ENCODE measurements at places on chromosomes 2 and 18.

- peak; percentile 51 for DNase-seq
Observed at GRCh38 chr2:24885221-24886125, 34.6 kb downstream of the ADCY3 start.

- DNase-seq = no peak
Observed at GRCh38 chr2:165818920-165819319, 24.9 kb upstream of the GALNT3 start.

DNA sequence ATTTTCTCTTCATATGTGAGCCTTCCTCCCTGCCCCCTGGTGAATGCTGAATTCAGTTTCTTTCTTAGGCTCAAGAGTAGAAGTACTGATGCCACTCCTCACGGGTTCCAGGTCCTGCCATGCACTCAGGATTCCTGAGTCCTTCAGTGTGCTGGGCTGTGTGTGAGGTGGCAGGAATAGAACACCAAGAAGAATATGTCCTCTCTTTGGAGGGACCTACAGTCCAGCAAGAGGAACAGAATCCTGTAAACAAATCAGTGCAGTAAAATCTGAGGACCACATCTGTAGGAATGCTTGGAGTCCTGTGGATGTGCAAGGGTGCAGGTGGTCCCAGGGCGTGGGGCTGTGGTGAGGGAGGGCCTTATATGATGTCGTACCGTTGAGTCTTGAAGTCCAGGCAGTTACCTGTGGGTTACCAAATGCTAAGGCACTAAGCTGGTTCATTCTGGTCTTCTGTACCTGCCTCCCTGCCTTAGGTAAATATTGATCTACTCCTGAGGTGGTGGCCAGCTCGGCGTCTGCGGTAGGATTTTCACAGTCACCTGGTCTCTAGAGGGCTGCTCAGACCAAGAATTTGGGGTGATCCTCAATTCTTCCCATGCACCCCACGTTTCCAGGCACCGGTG is 5.5 kb downstream of the ASAP2 start:
- no peak for DNase-seq

DNA sequence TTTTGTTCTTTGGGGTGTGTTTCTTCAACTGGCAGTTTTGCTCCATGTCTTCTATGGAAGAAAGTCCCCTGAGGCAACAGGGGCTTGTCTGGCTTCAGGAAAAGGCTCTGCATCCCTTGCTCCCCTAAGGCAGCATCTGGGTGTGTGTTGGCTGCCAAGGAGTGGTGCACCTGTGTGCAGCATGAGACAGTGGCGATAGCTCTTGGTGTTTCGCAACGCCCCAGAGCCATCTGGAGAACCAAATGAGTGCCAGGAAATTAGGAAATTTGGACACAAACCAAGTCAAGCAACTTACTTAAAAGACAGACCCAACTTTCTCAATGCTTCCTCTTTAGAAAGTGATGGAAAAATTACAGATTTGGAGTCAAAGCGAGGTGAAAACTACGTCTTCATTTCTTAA is 1044.4 kb upstream of the CNTNAP5 start:
- DNase-seq = no peak

GRCh38 chr18:57812126-57812477 is 9.0 kb upstream of the ATP8B1 start:
- DNase-seq = no peak

GRCh38 chr2:31943636-31944225 is 67.1 kb downstream of the MEMO1 start:
- no peak for DNase-seq

DNA sequence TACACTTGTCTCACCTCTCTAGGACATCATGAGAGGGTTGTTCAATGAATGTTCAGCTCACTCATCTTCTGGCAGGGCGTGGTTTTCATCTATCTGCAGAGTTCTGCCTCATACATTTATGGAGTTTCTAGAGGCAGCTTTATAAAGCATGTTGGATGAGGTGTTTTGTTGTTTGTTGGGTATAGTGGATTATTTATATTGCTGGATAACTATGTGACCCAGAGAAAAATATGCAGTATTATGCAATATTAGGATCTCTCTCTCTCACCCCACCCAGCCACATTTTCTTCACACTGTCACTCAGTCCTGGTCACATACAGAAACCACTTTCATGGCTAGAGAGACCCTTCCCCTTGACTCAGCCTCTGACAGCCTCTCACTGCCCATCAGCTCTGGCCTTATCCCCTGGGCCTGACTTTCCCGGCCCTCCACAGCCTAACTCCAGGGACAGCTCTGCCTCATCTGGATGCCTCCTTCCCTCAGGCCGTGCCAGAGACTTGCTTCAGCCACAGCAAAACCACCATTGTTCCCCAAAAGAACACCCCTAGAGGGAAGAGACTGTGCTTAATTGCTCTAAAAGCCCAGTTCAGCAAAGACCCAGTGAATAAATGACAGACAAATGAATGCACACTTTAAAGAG is 260.3 kb downstream of the MYCN start:
- no peak for DNase-seq

DNA sequence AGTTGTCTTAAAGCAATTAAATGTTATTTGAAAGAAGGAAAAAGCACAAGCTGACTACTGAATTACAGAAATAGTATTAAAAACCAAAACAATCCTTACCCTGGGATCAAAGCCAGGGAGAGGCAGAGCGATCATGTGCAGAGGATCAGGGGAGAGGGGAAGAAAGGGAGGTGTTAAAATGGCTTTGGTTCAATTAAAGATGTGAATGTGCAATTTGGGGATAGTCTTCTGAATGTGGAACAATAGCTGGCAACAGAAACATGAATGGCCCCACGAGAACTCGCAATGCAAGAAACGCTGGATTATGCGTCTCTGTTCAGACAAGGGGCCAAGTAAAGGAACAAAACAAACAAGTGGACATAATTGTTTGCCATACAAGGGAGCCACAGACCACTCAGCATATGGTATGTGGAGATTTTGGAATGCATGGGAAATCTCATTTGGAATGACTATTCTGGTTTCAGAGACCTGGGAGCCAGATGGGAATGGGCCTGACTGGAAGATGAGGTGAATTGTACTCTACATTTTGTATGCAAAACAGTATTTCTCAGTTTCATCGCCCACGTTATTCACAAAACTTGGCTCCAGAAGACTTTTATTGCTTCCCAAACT is 155.4 kb downstream of the SLC4A3 start:
- no peak for DNase-seq

GRCh38 chr2:67564076-67564475 is 166.9 kb downstream of the ETAA1 start:
- no peak for DNase-seq

DNA sequence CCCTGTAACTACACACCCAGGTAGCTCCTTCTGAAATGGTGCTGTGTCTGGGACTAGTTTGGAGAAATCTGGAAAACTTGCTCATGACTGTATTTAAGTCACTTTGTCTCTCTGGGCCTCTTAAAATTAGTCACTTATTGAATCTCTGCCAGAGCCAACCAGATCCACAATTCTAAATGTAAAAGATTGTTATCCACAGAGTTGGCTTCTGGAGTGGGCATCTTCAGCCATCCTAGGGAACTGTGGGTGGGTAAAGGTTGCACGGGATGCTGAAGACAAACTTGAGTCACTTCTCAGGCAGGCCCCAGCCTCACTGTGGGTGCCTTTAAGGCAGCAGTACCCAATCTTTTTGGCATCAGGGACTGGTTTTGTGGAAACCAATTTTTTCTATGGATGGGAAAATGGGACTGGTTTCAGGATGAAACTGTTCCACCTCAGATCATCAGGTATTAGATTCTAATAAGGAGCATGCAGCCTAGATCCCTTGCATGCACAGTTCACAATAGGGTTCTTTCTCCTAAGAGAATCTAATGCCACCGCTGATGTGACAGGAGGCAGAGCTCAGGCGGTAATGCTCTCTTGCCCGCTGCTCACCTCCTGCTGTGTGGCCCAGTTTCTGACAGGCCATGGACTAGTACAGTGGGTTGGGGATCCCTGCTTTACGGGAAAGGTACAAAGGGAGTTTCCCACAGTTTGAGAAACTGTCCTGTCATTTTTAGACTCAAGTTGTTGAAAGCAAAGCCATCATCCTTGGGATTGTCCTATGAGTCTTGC is 98.3 kb upstream of the SPRED2 start:
- no peak for DNase-seq

GRCh38 chr18:45626330-45627203 is 11.3 kb downstream of the SLC14A2 start:
- DNase-seq = no peak

GRCh38 chr2:44691174-44691785 is 250.2 kb upstream of the SIX3 start:
- no peak for DNase-seq

DNA sequence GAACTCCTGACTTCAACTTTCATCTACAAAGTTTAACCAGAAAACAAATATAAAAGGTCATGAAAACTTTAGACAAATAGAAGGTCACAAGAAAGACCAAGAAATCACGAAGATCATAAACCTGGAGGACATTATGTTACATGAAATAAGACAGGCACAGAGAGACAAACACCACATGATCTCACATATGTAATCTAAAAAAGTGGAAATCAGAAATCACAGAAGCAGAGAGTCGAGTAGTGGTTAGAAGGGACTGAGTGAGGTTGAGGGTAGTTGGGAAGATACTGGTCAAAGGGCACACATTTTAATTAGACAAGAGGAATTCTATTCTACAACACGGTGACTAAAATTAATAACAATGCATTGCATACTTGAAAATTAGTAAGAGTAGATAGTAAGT is 1.4 kb downstream of the GCFC2 start:
- DNase-seq = no peak

DNA sequence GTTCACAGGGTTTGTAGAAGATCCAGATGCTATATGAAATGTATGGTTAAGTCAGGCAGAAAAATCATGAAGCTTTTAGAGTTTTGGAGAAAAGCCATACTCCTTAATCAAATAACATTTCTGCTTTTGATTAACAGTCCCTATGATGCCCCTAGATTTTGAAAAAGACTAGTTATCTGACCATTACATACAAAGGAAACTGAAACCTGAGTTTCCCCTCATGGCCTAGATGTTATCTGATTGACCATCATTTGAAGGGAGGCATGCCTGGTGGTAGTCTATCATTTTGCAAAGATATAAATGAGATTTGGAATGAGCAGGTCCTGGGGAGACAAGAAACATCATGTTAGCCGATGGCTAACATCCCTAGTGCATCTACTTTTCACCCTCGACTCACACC is 704.3 kb upstream of the FSHR start:
- no peak for DNase-seq

DNA sequence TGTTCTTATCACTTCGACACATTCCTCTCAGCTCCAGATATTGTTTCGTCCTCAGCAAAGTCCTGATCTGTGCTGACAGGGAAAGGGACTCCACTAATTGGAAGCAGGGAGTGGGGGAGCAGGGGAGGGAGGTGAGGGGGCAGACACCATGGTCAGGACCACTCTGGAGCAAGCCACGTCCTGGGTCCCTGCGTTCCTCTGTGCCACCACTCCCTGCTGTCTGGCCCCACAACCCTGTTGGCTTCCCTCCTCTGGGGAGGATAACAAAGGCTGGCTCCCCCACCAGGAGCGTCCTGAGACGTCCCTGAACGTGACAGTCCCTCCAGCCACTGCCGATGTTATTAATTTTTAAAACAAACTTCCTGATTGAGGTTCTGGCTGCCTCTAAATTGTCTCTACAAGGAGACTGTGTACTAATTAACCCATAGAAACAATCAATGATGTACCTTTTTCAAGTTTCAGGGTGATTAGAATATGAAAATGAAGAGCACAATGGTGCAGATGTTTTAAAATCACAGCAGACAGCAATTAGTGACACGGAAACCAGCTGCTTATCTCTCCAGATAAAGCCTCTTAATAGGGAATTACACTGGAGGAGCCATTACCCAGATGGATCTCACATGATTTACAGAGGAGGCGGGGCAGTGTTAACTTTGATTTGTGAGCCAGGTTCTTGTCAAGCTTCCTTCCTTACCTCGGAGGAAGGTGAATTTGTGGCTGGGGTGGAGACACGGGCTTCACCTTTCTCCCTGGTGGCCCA is 257.5 kb downstream of the SETBP1 start:
- no peak for DNase-seq

DNA sequence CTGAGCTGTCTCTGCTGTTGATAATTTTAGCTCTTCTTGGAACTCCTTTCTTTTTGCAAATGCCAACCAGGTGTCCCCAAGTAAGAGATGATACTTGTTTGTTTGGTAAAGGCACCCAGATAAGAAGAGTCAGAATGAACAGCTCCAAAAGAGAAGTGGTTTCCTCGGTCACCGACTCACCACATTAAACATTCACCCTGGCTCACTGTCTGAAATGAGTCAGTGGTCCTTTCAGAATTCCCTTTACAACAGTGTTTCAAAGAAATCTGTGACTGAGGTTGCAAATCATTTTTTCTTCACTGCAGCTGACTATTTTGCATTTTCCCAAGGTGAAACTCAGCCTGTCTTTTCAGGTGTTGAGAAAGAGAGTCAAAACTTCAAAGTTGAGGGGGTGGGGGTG is 16.2 kb upstream of the CXCR4 start:
- no peak for DNase-seq

GRCh38 chr2:143217512-143218115 is 88.4 kb downstream of the ARHGAP15 start:
- no peak for DNase-seq

DNA sequence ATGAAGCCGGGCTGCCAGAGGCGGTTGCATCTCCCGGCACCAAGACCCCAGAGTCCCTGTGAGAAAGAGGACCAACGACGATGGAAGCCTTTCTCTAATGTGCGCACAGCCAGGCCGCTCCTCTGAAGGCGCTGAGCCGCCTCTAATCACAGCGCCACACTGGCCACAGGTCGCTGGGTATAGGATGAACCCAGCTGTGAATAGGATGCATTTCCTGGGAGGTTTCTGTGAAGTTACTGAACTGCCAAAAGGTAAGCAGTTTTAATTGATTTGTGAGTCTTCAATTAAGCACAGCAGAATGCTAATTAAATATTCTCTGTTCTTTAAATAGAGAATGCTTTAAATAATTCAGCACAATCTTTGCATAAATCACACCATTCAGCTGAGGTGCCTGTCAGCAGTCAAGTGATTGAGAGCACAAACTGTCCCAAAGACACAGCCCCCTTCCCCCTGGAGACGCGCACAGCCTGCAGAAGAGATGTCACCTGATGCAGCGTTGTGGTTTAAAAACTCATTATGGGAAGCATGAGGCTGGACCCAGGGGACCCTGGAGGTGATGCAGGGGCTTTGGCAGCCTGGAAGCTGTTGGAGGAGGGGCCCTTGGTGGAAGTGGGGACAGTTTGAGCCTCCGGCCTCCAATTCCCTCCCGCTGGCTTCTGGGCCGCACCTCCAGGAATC is 98.1 kb downstream of the RTP5 start:
- DNase-seq = no peak

DNA sequence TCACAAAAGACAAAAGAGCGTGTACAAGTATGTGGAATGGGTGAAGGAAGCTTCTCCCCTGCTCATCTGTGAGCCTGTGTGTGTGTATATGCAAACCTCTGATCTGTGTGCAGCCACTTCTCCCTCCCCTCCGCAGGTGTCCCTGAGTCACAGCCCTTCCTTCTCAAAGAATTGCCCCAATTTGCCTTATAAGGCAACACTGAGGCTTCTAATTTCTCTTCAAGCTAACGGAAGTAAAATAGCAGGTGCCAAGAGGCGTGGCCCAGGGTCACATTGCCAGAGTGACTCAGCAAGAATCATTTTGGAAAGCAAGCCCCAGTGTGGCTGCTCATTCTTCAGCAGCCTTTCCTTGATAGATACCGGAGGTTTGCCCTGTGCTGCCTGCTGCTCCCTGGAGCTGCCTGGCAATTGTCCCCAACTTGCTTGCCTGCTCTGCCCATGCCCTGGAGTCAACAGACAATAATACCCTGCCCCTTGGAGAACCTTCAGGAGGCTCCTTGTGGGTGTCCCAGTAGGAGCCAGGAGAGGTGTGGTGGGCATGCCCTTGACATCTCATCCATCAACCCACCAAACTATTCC is 37.3 kb upstream of the BMP10 start:
- DNase-seq = no peak

GRCh38 chr2:59622599-59623308 is 930.7 kb downstream of the BCL11A start:
- DNase-seq = no peak

GRCh38 chr18:45291621-45292615 is 323.4 kb upstream of the SLC14A2 start:
- DNase-seq = no peak

Measured in left renal pelvis (tissue), 4 donors.